ENCODE measurements at places on chromosomes 1 and 21.
A peak's percentile ranks its signal among the peaks of the same experiment; 100 is the strongest.

DNA sequence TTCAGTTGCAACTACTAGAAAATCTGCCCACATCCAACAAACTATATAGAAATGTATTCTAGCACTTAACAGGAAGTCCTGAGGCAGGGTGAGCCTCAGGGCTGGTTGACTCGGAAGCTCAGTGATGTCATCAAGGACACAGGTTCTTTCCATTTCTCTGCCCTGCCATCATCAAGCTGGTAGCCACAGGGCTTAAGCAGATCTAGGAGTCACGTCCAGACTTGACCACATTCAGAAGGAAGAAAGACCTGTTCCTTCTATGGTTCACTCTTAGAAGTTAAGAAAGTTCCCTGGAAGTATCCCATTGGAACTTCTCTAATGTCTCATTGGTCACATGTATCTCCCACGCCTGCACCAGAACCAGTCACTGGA is 438.1 kb downstream of the PRDM2 start:
- no peak for DNase-seq

DNA sequence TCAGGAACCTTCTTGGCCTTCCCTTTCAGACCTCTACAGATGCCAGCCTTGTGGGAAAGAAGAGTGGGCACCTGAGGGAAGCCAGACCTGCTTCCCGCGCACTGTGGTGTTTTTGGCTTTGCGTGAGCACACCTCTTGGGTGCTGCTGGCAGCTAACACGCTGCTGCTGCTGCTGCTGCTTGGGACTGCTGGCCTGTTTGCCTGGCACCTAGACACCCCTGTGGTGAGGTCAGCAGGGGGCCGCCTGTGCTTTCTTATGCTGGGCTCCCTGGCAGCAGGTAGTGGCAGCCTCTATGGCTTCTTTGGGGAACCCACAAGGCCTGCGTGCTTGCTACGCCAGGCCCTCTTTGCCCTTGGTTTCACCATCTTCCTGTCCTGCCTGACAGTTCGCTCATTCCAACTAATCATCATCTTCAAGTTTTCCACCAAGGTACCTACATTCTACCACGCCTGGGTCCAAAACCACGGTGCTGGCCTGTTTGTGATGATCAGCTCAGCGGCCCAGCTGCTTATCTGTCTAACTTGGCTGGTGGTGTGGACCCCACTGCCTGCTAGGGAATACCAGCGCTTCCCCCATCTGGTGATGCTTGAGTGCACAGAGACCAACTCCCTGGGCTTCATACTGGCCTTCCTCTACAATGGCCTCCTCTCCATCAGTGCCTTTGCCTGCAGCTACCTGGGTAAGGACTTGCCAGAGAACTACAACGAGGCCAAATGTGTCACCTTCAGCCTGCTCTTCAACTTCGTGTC is 995 bp upstream of the ZBTB48 start:
- no peak for DNase-seq

DNA sequence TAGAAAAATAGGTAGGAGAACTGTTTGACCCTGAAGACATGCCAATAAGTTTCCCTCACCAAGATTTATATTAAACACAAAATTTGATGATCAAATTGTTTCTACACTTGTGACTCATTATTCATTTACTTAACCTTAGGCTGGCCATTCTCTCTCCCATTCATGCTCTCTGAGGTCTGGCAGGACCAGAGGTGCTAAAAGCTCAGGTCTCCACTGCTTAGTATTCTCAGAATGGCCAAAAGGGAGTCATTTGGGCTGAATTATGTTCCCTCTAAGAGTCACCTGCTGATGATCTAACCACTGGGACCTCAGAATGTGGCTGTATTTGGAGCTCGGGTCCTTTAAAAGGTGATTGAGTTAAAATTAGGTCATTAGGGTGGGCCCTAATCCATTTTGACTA is 47.1 kb upstream of the ATP1B1 start:
- DNase-seq: no peak

- no peak for DNase-seq
Observed at GRCh38 chr1:33982419-33982818, 118.5 kb downstream of the HMGB4 start.

DNA sequence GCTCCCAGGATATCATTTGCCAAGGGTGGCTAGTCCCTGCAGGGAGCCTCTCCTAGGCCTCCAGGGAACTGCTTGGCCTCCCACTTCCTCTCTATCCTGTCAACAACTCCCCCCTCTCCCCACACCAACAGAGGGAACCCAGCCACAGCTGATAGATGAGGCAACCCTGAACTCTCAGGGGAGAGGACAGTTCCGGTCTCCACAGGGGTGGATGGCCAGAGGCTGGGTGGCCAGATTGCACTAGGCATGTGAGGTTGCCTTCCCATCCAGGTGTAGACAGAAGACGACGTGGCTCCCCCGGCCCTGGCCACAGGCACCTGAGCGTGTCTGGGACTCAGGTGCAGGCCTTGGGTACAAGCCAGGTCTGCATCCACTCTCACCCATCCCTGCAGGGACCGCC is 53.3 kb downstream of the TOR1AIP2 start:
- no peak for DNase-seq

DNA sequence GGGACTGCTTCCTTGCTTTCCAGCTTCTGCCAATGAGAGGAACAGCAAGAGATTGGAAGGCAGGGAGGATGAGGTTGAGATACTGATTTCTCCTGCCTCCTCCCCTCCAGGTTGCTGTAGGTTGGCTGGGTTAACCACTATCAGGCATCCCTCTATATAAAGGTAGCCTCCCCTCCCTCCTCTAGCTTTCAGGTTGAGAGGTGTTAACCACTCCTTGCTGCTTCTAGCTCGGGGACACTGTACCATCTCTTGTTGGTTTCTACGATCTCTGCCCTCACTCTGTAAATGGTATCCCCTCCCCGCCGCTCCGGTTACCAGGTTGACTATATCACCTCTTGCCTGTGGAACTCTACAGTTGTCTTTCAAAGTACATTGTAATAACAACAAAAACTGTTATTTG is 16.7 kb downstream of the LPAR3 start:
- no peak for DNase-seq

- peak; percentile 69 for DNase-seq
Observed at GRCh38 chr1:78490861-78491450, at the start of gene PTGFR. PTGFR (plus strand) TSS chr1:78490974; CDS start chr1:78492744, 1,770 bp downstream.

DNA sequence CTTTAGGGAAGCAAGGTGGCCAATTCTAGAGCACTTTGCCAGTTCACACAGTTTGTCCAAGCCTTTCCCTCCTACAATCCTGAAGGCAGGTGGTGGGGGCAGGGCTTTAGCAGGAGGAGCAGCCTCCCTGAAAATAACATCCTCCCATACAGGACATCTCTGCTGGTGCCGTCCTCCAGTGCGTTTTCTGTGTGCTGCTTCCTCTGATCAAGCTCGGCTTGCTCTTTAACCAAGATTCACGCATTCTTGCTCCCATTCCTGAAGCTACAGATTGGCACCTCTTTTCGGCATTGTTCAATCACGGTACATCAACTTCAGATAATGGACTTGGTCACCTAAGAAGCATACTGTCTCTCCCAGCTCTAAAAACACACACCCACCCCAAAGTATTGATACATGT is 7.5 kb upstream of the DPT start:
- peak; percentile 7 for DNase-seq

- no peak for DNase-seq
Observed at GRCh38 chr1:220818421-220819173, 31.9 kb downstream of the MTARC1 start.

DNA sequence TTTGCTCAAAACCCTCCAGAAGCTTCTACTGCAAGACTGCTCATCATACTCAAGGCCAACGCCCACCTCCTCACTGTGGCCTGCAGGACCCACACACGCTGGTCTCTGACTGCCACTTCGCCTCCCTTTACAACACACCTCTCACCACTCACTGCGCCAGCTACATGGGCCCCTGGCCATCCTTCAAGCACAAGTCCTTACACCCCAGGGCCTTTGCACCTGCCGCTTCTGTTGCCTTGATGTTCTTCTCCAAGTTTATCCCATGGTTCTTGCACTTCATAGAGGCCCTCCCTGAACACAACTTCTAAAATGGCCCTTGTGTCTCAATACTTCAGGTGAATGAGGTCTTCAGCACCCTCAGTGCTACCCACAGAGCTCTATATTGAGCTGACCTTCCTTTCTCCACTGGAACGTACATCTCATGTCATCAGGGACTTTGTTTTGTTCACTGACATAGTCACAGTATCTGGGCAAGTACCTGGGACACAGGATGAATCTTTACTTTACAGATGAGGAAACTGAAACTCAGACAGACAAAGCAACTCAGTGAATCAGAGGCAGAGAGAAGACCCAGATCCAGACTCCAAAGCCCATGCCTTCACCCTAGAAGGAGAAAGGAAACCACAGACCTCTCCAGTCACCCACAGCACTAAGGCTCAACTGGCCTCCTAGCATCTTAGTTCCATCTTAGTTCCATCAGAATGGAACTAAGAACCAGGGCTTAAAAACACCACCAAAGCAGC is 34.7 kb upstream of the CLSTN1 start:
- DNase-seq: no peak

DNA sequence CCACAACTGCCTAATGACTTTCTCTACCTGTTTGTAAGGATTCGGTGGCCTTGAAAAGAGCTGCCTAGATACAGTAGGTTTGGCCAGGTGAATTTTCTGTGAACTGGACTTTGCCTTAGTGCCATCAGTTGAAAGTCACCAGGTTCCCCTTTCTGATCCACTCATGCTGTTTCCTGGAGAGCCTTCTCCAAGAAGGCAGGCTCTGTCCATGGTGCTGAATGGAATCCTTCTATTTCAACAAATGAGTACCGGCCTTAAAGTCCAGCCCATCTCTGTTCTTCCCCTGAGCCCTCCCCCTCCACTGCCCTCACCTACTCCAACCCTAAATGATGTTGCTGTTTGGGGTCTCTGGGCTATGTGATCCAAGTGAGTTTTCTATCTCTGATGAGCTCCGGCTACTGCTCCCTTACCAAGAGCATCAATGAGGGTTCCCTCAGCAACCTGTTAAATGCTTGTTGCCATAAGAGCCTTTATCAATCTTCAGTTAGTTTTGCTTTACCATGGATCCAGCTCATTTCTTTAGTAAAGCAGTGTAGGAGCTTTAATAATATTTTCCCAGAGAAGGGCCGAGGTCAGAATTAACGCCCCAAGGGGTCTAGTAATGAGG is 500.4 kb downstream of the PTPRU start:
- DNase-seq: peak; percentile 93

GRCh38 chr1:247180581-247180980 is 8.8 kb upstream of the ZNF124 start:
- no peak for DNase-seq

- DNase-seq: no peak
Observed at GRCh38 chr1:179296356-179297104, 2.9 kb downstream of the SOAT1 start.

- DNase-seq: no peak
Observed at GRCh38 chr1:8969937-8970336, 24.3 kb downstream of the CA6 start.

- no peak for DNase-seq
Observed at GRCh38 chr1:1087351-1088028, 13.4 kb upstream of the RNF223 start.

DNA sequence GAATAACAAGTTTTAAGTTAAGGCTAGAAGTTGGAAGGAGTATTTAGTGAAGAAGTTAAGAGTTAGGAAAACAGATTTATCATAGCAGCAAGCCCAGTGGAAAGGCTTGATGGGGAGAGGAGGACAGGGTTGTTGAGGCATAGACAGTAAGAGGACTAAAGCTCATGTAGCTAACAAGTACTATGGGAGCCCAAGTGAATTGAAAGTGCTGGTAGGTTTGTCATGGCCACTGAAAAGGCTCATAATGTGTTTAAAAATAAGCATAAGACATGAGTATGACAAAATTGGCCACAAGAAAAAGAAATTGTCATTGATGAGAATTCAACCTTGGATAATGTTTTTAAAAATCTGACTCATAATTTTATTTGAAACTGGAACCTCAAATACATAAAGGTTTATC is 49.2 kb upstream of the CRB1 start:
- no peak for DNase-seq

- no peak for DNase-seq
Observed at GRCh38 chr1:40853885-40854170, 8.3 kb downstream of the CITED4 start.

DNA sequence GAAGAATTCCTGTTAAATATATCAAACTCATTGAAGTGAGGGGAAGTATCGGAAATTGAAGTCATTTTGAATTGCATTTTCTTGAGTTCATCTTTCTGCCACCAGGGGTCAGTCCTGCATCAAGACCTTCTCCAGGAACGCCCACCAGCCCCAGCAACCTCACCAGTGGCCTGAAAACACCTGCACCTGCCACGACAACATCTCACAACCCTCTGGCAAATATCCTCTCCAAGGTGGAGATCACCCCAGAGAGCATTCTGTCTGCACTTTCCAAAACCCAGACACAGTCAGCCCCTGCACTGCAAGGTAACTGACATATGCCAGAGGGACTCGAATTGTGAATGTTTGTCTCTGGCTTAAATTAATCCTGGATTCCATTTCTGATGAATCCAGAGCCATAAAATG is 22.8 kb upstream of the TARS2 start:
- DNase-seq: peak; percentile 65

DNA sequence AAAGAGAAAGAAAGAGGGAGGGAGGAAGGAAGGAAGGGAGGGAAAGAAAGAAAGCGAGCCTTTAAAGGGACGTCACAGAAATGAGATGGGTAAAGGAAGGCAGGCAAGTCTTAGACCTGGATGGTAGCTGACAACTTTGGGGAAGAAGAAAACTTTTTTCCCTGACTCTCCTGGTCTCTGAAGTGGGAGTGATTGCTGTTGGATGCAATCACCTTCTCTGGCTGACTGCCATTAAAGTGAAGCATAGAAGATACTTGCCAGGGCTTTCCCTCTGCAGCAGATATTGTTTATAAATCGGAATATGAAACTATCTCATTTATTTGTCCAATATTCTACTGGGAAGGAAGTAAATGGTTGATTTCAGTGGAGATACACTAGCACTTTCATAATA is 27.0 kb downstream of the VCAM1 start:
- DNase-seq: no peak

GRCh38 chr1:4106731-4107130 is 206.7 kb upstream of the C1orf174 start:
- DNase-seq: no peak

GRCh38 chr1:233843525-233844204 is 60.8 kb upstream of the SLC35F3 start:
- DNase-seq: no peak

- DNase-seq: peak; percentile 38
Observed at GRCh38 chr21:35226328-35226727, 177.2 kb upstream of the RUNX1 start.

DNA sequence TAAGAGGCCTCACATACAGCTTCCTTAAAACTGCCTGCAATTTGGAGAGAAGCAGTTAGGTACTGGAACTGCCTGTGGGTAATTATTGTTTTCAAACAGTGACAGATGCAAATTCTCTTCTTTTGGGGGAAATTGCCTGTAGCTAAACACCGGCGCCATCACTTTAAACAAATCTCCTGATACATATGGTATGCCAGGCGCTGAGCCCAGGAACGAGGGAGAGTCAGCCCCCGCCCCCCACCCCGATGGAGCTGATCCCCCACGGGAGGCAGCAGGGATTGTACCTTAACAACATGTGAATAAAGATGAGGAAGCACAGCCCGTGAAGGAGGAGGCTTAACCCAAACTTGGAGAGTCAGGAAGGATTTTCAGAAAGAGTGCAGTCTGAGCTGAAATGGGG is 7.1 kb downstream of the TMEM51 start:
- no peak for DNase-seq

All from neural progenitor cell (in vitro differentiated cells).